Adipocyte (in vitro differentiated cells): ENCODE measurements at places on chromosomes 3 and 15.

DNA sequence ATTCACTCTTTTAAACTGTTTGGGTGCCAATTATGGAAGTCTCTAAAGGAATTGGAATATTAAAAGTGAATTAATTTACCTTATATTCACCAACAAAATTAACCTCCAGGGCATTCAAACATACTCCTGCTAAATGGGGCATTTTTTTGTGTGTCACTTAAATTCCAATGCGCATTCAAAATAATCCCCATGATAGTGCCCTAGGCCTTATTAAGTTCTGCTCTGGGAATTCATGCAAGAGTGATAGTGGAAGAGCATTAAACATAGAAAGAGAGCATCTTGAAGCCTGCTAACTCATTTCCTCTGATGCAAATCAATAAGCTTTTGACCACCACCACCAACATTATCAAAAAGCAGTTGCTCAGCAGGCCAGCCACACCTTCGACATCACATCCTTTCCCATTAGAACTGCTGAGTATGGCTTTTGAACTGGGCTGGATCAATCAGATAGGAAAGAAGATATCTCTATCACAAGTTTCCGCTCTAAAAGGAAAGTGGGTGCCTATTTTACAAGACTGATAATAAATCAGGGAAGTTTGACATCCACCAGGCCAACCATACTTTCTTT, 156.7 kb downstream of the TMCO5A start:
- no peak for DNase-seq

GRCh38 chr15:38482572-38482971, 28.6 kb downstream of the FAM98B start:
- DNase-seq, result no peak

DNA sequence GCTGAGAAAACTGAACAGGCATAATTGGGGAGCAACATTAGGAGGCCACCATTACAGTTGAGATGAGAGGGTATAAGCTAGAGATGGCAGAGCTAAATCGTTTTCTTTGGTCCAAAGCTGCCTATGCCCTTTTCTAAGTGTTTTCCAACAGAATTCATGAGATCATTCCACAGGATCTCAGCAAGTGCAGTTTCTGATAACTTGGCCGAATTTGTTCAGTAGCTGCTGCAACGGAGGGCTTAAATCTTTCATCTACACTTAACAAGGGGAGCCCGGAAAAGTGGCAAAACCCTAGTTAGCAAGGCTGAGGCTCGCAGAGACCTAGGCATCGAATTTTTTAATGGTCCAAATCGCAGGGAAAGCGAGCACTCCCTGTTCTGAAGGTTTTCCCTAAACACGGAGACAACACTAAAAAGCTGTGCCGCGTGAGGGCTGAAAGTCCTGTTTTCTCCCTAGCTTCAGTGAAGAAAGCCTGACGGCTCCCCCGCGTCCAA, 531 bp upstream of the BLOC1S6 start:
- no peak for DNase-seq

DNA sequence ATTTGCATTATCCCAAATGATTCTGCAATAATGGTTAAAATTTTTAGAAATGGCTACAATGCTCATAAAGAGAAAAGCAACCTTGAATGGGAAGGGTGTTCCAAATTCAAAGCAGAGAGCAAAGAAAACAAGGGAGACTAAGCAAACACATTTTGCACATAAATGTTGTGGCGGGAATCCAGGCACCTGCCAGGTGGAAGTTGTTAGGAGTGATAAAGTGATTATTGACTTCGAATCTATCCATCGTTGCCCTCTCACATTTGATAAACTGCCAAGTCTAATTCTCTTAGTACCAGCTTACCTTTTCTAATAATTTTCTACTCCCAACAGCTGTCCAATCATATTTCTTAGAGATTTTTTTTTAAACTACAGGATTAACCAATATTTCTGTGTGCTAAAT, 244.5 kb downstream of the CACNA2D3 start:
- DNase-seq, result no peak

GRCh38 chr3:185797993-185798830, 26.6 kb downstream of the IGF2BP2 start:
- no peak for DNase-seq

DNA sequence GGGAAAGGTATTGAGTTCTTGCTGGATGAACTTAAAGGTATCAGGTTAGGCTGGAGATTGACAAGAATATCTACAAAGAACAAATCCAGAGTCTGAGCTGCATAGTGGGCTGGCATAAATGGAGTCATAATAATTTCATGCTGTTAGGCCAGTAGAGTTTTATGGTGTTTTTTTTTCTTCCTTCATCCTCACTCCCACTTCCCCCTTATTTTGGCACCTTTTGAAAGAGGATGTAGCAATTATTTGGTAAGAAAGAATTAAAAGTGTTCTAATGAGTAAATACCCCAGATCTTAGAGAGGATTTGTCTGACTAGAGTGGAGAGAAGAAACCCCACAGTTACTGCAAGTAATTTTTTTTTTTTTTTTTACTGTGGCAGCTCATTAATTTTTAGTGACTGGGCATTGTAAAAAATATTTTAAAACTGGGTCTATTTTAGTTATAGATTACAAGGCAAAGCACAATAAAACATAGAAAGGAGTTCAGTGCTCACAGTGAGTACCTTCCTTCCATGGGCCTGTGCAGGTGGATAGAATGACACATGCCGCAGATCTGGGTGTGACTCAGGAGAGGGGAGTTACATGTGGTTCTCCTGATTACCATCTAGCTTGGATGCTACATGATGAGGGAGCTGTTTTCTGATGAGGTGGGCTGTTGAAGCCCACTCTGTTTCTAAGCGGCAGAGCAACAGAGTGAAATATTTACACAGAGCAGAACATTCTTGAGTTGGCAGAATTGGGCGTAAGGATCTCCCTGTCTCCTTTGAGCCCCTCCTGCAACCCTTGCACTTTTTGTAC, 5.3 kb downstream of the EDEM1 start:
- no peak for DNase-seq
